ENCODE measurements at places on chromosomes 7 and 10.

GRCh38 chr10:22317076-22317370, 835 bp downstream of the COMMD3 start:
- DNase-seq, result no peak

GRCh38 chr7:47941136-47941844, 7.0 kb downstream of the PKD1L1 start:
- no peak for DNase-seq

GRCh38 chr10:102545997-102546396, 42.2 kb downstream of the SUFU start:
- no peak for DNase-seq

DNA sequence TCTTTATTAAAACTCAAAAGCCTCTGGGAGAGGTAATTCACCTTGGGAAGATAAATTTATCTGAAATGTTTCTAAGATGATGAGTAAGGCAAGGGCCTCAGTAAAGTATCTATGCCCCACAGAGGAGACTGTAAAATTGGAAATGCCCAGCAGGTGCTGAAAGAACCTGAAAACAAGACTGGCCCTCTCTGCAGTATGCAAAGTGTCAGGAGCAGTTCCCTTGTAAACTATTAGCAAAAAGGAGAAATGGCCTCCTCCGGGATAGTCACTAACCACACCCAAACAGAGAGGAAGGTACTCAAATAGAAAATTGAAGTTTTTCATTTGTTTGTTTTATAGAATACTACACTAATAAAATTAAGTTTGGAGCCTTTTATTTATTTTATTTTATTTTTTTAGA, 81.2 kb downstream of the FZD1 start:
- DNase-seq, result no peak

DNA sequence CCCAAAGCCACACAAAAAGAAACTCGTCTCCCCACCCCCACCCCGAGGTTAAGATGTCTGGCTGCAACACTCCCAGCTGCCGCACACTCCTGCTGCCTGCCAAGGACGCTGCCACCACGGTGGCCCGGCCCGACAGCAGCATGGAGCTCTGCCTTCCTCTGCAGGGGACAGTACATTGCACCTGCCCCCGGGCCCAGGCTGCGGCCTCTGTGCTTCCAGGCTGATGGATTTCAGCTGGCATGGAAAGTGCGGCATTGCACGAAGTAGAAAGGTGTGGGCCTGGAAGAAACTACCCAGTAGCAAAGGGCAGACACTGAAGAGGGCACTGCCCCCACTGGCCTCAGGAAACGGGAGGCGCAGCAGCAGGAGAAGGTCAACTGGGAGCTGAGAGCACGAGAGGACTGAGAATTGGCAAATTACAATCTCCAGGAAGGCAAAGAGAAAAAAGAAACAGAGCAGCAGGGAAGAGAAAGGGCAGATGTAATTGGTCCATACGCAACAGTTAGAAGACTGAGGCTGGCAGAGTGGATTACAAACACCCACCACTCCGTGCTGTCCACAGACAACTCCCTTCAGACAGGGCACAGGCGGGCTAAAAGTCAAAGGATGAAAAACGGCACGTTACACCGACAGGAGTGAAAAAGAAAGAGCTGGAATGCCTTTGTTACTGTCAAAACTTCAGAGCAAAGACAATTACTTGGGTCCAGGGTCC, 117.1 kb upstream of the DIP2C start:
- no peak for DNase-seq

Data from activated naive CD4-positive, alpha-beta T cell (primary cell).